ENCODE measurements at places on chromosomes 3 and 15.

- DNase-seq, result no peak
Measured at GRCh38 chr3:157104928-157105652, 54.9 kb downstream of the CCNL1 start.

GRCh38 chr3:195760345-195761122 lies 39.8 kb downstream of the MUC20 start:
- no peak for DNase-seq

DNA sequence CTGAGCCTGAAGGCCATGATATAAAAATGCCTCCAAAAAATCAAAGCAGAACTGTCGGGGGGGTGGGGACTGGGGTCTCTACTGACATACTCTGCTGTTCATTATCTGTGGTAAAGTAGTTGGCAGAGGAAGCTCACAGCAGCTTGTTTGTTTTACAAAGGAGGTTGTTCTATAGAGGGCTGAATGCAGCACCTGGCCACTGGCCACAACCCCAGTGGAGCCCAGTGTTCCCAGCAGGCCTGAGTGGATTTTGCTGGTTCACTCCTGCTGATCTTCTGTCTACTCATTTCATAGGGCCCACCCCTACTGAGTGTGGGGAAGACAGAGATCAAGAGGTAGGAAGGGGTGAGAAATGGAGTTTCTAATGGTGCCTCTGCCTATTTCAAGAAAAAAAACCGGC lies 125.5 kb downstream of the DIPK2A start:
- no peak for DNase-seq

DNA sequence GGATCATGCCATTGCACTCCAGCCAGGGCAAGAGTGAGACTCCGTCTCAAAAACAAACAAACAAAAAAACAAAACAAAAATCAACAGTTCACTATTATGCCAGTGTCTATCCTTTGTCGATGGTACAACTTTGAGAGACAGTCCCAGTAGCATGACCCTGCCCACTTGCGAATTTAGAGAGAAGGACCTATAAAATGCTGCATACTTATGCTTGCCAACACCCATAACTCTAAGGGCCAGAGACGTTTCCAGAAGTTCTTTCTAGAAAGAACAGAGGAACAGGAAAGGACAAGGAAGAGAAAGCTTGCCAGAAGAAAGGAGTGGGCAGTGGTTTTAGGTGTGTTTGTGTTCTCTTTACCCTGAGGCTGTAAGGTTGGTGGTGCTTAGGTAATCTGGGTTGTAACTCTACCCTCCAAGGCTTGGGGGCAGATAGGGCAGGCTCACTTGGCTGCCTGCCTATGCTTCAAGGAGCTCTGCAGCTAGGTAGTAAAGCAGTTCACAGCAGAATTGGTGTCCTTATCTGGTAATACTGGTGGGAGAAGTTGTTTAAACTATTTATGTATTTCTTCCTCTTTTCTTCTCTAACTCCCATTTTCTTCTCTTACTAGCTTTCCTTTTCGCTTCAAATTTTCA lies 50.6 kb upstream of the SPPL2A start:
- DNase-seq, result no peak

DNA sequence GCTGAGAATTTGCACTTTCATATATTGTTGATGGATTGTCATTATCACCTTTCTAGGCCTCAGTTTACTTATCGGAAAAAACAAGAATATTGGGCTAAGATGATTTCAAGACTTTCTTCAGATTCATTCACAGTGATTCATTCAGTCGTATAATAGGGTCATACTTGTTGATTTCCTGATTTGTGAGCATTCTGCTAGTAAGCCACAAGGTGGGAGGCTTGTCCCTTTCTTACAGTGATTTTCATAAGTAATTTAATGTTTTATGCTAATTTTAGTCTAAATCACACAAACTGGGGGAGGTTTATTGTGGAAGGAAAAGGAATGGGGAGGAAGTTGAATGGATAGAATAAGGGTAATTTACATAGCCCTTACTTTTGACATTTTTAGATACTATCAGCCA lies 126.8 kb upstream of the GOLGA6L4 start:
- DNase-seq, result no peak

DNA sequence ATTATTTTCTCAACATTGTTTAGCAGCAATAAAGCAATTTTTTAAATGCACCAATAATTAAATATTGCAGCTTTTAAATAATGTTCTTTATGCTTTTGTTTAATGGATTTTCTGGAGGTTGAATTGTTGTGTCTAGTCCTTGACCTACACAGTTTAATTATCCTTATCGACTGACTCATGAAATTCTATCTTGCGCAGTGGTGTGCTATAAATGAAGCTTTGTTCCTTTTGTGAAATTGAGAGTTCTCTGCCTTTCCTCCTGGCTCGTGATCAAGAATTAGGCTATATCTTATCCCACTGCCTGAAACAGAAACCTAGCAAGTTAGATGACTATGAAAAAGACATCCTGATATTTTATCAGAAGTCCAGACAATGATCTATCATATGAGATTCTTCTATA lies 37.0 kb upstream of the PIK3R4 start:
- no peak for DNase-seq

- no peak for DNase-seq
Measured at GRCh38 chr3:113105966-113106660, 105.2 kb upstream of the BOC start.

DNA sequence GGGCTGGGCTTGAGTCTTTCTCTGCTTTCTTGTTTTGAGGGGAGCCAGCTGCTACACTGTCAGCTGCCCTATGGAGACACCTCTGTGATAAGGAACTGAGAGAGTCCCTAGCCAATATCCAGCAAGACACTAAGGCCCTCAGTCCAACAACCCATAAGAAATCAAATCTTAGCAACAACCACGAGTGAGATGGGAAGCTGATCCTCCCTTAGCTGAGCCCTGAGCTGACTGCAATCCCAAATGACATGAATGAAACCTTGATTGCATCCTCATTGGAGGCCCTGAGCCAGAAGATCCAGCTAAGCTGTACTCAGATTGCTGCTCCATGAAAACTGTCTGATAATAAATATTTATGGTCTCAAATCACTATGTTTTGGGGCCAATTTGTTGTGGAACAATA lies 302.1 kb upstream of the MME start:
- DNase-seq, result no peak

DNA sequence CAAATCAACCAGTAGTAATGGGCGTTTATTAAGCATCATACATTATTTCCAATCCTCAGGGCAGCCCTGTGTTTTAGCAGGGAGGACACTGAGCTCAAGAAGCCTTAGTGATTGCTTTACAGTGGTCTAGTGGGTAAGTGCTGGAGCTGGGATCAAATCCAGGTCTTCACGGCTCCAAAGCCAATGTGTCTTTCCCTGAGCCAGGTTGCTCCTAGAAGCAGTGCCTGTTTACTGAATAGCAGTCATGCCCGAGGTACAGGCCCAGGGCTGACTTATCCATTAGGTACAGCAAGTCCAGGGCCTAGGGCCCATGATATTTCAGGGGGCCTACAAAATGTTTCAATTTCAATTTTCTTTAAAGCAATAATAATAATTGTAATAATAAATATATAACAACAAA lies 9.6 kb upstream of the SMAD6 start:
- no peak for DNase-seq

DNA sequence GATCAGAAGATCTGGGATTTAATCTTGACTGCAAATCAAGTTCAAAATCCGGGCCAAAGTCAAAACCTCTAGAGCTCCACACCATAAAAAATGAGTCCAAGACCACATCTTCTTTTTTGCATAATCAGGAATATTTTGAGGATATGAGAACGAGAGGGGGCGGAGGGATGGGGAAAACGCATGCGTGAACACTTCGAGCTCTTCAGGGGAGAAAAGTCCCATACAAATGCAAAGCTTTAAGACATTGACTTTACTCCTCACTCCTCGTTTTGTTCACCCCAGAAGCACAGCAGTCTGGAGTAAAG lies 68.2 kb downstream of the SUMF1 start:
- no peak for DNase-seq

- DNase-seq, result no peak
Measured at GRCh38 chr3:88189361-88189810, 39.6 kb downstream of the C3orf38 start.

DNA sequence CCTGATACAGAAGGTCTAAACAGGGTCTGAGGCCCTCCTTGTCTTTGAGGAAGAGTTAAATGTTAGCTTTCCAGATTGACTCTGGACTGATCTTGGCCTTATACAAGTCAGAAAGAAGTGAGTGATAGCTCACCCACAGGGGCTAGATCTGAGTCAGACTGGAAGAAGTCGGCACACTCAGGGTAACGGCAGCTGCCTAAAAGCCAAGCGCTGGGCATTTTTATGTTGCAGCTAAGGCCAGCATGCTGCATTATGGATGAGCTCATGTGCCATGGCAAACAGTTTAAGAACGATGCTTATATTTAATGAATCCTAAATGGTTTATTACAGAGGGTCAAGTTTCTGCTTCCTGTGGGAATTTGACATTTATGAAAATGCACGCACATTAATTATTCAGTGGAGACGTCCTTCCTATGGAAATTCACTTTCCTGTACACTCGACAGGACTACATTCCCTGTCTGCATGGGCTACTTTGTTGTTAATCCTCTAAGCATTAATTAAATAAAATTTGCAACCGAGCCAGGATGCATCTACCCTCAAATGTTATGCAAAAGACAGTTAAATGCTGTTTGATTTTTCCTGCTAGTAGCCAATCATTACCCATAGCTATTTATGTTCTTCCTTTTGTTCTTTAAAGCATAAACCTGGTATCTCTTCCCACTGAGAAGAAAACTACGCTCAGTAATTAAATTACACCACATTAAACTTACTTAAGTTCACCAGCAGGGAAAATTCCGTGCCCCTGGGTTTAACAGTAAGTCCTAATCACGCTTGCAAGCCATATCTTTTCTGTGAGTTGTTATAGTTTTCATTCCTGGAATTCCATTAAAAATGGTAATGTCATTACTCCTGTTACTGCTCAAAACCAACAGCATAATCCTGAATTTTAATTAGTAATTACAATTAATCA lies 762.7 kb upstream of the CFAP20DC start:
- no peak for DNase-seq

DNA sequence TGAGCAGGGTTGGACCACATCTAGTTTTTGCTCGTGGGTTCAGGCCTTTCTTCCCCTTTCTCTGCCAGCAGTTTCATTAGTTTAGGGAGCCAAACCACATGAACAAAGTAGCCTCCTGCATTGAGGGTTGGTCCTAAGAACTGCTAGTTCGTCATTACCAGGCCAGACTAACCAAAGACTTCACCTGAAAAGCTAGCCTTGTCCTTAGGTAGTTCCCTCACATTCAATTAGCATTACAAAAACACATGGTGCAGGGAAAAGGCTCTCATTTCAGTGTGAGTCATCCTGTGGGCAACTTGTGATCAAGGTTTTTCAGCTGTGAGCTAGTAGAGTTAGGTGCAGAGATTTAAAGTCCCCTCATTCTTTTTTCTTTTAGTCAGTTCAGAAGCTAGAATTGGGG lies 279.3 kb upstream of the CTNNB1 start:
- no peak for DNase-seq

GRCh38 chr15:80404057-80404760 lies at the start of gene ARNT2:
Gene ARNT2 (plus strand): TSS chr15:80404382. CDS start chr15:80404516, 134 bp downstream.
- no peak for DNase-seq

GRCh38 chr15:59473226-59473625 lies 35.2 kb downstream of the FAM81A start:
- no peak for DNase-seq

DNA sequence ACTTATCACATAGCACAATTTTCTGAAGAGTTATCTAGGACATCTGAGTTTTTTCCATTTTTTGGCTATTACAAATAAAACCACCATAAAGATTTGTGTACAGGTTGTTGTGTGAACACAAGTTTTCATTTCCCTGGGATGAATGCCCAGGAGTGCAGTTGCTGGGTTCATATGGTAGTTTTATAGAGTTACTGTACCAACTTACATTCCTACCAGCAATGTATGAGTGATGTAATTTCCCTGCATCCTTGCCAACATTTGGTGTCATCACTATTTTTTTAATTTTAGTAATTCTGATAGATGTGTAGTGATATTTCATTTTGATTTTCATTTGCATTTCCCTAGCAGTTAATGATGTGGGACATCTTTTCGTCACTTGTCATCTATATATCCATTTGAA lies 20.5 kb downstream of the FILIP1L start:
- no peak for DNase-seq

DNA sequence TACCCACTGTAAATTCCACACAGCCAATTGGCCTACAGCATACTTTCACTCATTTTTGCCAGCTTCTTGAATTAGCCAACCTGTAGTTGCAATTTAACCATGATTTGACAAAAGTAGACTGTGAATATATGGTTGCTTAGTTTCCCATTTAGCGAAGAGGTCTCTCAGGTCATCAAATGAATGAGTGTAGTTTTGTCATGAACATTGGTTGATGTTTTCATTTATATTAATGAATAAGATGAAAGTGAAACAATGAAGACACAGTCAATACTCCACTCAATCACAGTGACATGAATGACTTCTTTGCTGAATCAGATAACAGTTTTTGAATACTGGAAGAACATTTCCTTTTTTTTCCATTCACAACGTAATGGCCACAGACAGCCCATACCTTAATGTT lies 15.3 kb upstream of the FAM3D start:
- no peak for DNase-seq

DNA sequence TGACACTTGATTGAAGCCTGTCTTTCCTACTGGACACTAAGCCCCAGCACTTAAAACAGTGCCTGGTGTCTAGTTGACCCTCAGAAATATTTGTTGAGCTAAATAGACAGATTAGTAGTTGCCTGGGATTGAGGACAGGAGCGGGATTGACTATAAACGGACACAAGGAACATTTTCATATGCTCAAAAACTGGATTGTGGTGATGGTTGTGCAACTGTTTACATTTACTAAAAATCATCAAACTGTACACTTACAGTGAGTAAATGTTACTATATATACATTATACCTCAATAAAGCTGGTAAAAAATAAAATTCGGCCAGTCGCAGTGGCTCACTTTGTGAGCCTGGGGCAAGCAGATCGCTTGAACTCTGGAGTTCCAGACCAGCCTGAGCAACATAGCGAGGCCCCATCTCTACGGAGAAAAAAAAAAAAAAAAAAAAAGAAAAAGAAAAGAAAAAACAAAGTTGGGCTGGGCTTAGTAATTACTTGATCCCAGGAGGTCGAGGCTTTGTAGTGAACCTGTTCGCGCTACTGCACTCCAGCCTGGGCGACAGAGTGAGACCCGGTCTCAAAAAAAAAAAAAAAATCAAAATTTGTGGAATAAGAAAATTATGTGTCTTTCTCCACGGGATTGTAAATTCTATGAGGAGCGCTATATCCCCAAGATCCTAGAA lies 632 bp upstream of the IDH3A start:
- no peak for DNase-seq

- DNase-seq, result no peak
Measured at GRCh38 chr3:100084100-100084806, 30.0 kb downstream of the FILIP1L start.

DNA sequence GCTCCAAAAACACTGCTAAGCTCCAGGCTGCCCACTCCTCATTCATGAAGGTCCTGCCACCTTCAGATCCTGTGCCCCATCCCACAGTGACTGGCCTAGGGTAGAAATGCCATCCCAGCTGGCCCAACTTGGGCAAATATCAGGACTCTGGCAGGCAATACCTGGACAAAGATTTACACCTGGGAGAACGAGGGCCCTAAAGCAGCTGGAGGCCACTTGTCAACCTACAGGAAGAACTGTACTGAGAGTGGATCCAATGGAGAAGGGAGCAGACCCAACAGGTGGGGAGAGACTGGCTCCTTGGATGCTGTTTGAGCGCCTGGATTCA lies 57.1 kb upstream of the GATA2 start:
- DNase-seq, result no peak

GRCh38 chr3:39558775-39559306 lies 91.4 kb downstream of the MOBP start:
- DNase-seq, result no peak

All from activated CD8-positive, alpha-beta memory T cell treated with anti-CD3 and anti-CD28 coated beads for 48 hours (primary cell).